Smooth muscle cell of the brain vasculature (primary cell): ENCODE measurements at places on chromosomes 11 and 22.

- DNase-seq = no peak
Measured at GRCh38 chr22:24996420-24996952, 44.0 kb downstream of the KIAA1671 start.

DNA sequence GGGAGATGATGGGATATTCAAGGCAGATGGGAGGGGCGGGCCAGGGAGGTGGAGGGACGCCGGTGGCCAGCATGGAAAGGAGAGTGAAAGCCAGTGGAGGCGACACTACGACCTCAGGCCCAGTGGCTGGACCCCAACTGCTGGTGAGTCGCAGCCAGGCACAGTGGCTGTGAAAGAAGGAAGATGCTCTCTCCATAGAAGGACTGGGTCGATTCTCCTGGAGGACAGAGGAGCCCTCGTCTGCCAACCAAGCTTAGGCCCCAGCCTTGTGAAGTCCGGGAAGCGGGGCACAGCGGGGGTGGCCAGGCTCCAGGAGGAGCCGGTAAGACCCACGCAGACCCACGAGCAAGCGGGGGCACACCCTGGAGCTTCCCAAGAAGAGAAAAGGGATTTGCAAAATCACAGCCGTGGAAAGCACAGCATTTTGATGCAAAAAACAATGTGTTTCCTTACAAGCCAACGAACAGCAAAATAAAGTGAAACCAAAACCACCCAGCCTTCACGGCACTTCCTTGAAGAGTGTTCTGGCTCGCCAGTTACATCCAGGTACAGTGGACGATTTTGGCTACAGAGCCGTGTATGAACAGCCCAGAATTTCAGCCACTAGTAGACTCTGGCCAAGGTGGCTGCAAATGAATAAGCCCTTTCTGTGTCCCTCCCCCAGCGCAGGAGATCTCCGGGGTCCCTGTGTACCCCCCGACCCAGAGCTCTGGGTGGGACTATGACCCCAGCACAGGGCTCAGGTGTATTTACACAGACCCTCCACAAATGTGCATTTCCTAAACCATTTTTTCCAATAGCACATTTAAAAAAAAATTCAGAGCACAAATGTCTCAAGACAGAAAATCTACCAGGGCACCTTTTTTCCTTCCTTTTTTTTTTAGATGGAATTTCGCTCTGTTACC, 96.9 kb downstream of the TRMU start:
- DNase-seq = no peak

DNA sequence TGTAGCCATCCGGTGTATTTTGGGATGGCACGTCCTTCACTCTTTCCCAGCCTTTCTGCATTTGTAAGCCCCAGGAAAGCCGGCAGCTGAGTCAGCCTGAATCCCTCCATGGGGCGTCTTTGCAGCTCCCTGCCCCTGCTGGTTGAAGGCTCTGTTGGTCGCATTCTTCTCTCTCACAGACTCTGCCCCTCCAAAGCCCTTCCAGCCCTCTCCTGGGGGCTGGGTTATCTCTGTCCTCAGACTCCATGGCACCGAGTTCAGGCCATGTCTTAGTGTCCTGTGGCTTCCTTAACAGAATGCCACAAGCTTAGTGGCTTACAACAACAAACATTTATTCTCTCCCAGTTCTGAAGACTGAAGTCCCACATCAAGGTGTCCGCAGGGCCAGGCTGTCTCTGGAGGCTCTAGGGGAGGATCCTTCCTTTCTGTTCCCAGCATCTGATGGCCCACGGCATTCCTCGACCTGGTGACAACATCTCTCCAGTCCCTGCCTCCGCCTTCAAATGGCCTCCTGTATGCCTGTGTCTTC, 62.2 kb downstream of the BCR start:
- no peak for DNase-seq

DNA sequence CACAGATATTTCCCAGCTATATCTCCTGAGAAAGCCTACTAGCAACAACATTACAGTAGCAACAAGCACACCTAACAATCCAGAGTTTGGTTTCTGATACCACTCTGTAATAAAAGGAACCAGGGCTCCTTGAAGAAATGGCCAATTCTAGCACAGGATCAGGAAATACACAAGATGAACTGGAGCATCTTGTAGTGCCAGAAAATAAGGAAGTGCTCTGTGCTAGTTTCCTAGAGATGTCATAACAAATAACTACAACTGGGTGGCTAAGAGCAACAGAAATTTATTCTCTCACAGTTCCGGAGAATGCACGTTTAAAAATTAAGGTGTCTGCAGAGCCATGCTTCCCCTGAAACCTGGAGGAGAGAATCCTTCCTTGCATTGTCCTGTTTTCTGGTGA, 217.8 kb downstream of the KIRREL3 start:
- DNase-seq = no peak

DNA sequence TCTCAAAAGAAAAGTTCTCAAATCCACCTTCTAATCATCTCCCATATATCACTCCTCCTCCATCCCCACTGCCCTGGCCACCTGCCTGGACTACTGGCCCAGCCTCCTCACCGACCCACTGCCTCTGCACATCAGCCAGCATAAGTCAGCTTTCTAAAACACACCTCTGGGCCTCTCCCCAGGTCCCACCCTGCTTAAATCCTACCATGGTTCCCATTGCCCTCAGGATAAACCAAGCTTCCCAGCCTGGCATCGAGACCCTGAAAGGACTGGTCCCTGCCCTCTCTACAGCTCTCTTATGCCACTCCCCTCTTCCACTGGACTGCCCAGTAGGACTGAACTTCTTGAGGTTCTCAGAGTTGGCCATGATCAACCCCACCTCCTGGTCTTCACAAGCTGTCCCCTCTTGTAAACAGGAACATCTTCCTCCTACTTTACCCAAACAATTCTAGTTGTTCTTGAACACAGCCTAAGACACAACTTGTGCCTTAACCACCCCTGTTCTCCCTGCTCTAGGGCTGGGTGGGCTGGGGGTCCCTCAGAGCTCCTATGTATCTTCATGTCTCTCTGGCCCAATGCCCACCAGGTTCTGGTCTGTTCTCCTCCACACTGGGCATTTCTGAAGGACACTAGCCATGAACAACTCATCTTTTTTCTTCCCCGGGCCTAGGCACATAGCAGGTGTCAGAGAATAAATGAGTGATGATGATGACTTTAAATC, 12.6 kb upstream of the P2RY6 start:
- DNase-seq = no peak

DNA sequence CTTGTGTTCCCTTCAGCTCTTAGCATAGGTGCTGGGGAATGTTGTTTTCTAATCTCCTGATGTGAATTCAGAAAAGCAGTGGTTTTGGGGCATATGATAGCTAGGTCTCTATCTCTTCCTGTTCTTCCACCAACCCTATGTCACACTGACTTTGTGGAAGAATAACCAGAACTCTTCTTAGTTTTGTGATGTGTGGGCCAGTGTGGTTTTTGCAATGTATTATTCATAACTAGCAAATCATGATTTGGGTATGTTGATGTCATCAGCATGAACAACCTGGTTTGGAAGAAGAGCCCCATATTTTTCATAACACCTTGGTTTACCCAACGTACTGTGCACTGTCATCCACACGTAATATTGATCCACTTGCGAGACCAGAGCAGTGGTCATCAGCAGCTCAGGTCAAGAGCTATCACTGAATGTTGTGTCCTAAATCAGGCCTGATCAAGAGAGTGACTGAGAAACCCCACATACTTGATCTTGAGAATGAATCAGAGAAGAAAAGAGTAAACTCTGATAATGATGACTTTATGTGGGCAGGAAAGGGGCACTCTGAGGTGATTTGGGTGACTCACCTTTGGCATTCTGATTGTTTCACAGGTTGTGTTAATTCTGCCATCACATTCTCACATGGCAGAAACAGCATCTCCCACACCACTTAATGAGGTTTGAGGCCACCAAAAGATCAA, 19.4 kb upstream of the MS4A6E start:
- no peak for DNase-seq

DNA sequence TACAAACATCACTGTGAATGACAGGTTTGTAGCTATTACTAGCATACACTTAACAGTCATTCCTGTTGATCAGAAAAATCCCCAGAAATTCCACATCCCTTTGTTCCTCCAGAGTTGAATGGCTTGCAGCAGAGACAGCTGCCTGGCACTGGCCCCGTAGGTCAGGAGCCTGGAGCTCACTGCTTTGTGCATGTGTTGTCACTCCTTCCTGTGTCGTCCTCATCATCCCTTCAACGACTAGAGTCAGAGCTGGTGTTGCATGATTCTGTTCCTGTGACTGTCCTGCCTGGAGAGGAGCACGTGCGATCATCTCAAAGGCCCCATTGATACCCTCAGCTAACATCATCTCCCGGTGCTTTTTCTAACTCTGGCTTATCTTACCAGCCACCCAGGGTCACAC, 58.3 kb downstream of the LDLRAD3 start:
- DNase-seq = no peak

DNA sequence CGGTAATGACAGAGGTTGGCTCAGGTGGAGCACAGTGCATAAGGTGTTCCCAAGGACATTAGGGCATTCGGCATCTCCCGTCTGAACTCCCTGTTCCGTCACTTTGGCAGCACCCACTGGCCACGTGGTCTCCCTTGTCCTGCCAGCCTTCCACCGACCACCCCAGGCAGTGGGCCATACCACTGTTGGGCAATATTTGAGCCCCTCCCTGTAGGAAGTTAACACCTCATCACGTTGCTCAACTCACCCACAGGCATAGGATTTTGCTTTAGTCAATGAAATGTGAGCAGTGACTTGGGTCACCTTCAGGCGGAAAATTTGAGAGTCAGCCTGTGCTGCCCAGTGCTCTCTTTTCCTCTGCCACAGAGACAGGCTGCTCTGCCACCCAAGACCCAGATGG, 44.0 kb downstream of the SERPINH1 start:
- no peak for DNase-seq

DNA sequence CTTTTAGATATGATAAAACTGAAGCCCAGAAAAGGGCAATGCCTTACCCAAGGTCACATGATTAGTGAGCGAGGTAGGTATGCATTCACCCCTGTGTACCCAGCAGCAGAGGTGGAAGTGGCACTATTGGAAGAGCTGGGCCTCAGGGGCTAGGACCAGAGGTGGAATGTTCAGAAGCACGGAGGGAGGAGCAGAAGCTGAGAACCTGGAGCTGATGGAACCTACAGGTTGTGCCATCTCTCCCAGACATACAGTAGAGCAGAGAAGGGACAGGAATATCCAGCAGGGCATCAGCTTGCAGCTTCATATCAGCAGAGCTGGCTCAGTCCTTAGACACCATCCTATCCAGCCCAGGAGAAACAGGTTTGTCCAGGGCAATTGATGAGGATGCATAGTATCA, 14.6 kb upstream of the FCHSD2 start:
- no peak for DNase-seq

- DNase-seq = no peak
Measured at GRCh38 chr11:23956586-23956985, 540.3 kb upstream of the LUZP2 start.

DNA sequence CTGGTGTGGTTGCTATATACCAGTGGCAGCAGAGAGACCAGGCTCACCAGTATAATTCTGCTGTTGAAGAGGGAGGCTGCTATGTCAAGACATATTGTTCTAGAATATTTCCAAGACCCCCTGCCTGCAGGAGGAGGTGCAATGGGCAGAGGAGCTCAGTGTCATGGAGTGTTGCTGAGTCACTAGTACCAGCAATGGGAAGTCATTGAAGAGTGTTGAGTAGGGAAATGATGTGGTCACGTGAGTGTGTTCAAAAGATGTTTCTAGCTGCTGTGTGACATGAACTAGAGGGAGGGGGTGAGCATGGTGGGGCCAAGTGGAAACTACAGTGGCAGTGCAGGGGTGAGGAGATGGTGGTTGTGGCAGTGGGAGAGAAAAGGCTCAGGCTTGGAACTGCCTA, 76.3 kb upstream of the BIRC3 start:
- no peak for DNase-seq

DNA sequence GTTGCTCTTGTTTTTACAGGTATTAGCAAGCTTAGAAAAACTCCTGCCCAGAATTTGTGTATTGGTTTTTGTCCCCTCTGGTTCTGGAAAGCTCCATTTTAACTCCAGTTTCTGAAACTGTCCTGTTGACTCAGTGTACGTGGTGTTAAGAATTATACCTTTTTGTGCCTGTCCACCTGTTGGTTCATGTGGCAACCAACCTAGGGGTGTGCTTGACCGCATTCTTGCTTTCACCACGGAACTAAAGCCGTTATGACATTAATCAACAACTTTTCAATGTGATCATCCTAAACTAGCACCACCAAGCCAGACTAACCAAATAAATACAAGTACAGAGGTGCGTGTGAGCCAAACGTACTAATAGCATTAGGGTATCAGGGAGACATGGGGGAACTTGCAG, 56.0 kb upstream of the PTH start:
- no peak for DNase-seq

- DNase-seq = peak; percentile 73
Measured at GRCh38 chr22:50305923-50306566, 1.4 kb downstream of the PLXNB2 start.

- DNase-seq = no peak
Measured at GRCh38 chr11:130397780-130398179, 30.6 kb downstream of the ADAMTS8 start.

GRCh38 chr11:47236482-47236881, 12.1 kb downstream of the ACP2 start:
- DNase-seq = no peak

DNA sequence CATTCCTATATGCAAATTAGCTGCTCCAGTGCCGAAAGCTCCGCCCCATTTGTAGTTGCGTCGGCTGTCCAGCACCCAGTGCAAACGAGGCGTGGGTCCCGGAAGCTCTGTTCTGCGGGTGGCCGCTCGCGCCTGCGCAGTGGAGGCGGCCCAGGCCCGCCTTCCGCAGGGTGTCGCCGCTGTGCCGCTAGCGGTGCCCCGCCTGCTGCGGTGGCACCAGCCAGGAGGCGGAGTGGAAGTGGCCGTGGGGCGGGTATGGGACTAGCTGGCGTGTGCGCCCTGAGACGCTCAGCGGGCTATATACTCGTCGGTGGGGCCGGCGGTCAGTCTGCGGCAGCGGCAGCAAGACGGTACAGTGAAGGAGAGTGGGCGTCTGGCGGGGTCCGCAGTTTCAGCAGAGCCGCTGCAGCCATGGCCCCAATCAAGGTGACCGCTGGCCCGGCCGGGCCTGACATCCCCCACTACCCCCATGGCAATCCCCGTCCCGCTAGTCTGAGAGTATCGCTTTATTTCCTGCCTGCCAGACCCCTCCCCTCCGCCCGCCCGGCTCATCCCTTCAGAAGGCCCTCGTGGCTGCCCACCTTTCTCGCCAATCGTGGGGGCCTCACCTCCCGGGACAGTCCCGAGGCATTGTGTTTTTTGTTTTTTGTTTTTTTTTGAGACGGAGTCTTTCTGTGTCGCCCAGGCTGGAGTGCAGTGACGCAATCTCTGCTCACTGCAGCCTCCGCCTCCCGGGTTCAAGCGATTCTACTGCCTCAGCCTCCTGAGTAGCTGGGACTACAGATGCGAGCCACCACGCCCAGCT, at the start of gene PRDX5:
Gene PRDX5 (plus strand): TSS at position 161 of the 805 bp plus-strand sequence. CDS start 95 bp downstream, at position 256.
- DNase-seq = no peak
